ENCODE measurements at places on chromosomes 16 and 17.
A peak's percentile ranks its signal among the peaks of the same experiment; 100 is the strongest.

- no peak for DNase-seq
These were observed 616 bp downstream of the ACTG1 start for GRCh38 chr17:81511804-81512561.

GRCh38 chr16:67435758-67436164 lies 4.8 kb downstream of the HSD11B2 start:
- DNase-seq, result no peak

DNA sequence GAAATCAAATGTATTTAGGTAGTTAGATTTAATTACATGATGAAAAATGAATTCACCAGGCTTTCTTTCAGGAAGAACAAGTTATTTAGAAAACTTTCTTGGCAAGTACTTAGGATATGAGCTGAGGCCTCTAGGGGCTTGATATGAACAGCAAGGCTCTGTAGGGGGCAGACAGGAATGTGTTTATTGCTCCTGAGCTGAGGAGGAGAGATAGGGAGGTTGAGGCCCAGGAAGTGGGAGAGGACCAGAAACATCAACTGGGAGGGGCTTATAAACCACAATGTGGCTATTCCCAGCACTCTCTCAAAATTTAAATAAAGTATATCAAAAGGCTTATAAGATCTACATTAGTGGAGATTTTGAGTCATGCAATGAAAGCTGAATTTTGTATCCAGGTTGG lies 154.0 kb upstream of the MAF start:
- DNase-seq, result no peak

- no peak for DNase-seq
These were observed 46.1 kb downstream of the DCUN1D3 start for GRCh38 chr16:20853981-20854620.

DNA sequence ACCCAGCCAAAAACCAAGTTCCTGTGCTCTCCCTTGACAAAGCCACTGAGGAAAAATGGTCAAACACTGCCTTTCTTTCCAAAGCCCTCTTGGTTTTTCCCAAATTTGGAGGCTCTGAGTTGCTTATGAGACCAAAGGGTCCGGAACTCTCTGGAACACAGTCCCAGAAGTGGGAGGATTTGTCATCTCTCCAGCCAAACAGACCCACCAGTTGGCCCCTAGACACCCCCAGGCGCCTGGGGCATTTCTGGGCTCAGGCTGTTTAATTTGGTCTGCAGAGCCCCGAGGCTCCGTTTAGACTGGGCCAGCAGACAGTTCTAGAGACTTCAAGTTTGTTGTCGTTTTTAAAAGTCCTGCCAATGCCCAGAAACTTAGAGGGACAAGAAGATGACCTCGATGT lies 239.1 kb downstream of the SEC14L1 start:
- DNase-seq, result no peak

- no peak for DNase-seq
These were observed 684 bp upstream of the RSAD1 start for GRCh38 chr17:50477976-50478375.

- DNase-seq, result no peak
These were observed 225.7 kb downstream of the XYLT1 start for GRCh38 chr16:17244872-17245551.

GRCh38 chr17:35129154-35129972 lies 7.9 kb downstream of the FNDC8 start:
- no peak for DNase-seq

DNA sequence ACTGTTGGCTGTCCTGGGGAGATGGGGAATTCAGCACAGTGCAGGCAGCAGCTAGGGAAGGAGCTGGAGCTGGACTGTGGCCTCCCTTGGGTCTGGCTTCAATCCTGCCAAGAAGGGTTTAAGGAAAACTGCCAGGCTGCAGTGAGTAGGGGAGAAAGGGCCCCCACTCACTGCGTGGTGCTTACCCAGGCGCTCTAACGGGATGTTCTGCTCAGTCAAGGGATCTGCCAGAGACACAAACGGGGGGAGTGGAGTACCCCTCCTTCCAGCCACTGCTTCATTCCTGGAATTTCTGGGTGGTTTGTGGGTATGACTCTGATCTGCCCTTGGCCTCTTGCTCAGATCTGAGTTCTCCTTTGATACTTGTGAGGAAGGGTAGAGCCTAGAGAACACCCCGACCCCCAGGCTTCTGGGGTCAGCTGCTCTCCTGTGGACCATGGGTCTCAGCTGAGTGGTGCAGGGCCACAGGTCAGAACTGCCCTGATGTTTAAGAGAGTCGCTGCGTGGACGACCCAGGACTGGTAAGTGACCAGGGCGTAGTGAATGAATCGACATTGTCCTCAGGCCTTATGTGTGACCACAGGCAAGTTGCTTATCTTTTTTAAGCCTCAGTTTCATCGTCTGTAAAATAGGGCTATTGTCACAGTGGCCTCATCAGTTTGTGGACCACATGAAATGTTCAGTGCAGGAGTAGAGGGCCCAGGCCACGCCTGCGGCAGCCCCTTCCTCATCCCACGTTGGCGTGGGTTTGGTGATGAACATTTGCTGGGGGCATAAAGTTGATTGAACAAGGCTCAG lies 9.6 kb downstream of the CRISPLD2 start:
- DNase-seq, result no peak

DNA sequence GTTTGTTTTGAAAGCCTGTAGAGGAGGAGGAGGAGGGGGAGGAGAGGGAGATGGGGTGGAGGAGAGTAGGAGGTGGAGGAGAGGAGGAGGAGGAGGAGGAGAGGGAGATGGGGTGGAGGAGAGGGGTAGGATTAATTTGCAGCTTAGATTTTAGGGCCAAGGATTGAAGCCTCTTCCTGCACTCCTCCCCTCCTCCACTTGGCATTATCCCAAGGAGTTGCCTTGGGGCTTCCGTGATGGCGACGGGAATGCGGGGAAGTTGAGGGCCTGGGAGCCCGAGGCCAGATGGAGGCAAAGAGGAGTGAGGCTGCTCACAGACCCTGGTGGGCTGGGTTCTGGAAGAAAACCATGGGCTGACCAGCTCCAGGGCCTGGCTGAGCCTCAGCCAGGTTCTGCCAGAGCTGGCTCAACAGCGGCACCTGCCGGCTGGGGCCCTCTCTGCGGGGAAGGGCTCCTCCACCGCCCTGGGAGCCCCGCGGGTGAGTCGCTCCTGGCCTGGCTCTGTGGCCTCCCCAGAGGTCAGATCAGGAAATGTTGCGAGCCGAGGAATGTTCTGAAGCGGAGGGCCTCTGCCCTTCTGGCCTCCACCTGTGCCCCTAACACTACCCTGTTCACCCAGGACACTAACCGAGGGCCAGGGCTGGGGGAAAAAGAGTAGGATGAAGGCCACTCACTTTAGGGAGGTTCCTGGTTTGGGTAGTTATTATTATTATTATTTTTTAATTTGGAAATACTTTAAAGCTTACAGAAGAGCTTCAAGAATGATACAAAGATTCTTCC lies 23.9 kb upstream of the FMNL1 start:
- peak; percentile 78 for DNase-seq

DNA sequence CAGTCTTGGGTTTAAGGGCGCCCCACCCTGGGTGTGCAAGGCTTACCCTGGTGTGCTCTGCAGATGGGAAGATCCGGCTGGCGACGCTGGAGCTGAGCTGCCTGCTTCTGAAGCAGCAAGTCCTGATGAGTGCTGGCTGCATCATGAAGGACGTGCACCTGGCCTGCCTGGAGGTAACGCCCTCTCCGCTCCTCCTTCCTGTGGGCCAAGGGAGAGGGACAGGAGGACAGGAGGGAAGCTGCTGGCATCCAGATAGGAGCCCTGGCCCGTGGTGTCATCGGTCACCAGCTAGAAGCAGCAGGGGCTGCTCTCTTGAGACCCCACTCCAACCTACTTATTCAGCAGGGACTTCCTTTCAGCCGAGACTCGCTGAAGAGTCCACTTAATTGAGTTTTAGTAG lies 97.8 kb downstream of the CLEC16A start:
- DNase-seq, result no peak

DNA sequence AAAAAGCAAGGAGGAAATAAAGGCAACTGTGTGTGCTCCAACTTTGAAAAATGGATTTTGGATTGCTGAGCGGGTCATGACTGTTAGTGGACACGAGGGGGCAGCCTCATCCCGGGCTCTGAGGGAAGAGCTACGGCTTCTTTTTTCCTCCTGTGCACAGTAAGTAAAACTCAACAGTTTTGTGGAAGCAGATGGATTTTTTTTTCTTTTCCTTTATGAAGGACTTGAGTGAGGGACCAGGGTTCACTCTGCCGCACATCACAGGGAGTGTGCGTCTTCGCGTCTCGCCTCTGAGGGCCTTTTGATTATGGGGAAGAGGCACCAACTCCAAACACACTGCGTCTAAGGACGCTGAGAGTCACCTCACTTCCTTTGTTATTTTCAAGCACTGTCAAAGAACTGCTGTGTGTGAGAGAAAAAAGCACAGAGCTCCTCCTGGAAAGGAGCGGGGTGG lies 80.3 kb upstream of the GOT2 start:
- no peak for DNase-seq

DNA sequence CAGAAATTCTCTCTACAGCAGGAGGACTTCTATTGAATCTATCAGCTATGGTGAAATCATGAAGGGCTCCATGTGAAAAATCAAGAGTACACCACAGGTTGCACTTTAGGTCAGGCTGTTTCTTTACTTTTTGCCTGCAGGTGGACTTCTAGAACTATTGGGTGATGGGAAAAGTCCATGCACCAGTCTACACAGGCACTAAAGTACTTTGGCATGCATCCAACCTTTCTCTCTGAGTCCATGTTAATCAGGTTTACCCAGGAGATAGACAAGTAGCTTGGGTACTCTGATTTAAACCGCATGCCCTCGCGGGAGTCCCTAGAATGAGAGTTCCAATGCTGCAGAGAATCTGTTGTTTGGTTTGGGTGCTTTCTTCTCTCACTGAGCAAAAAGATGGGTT lies 9.1 kb upstream of the ANKFN1 start:
- DNase-seq, result no peak

DNA sequence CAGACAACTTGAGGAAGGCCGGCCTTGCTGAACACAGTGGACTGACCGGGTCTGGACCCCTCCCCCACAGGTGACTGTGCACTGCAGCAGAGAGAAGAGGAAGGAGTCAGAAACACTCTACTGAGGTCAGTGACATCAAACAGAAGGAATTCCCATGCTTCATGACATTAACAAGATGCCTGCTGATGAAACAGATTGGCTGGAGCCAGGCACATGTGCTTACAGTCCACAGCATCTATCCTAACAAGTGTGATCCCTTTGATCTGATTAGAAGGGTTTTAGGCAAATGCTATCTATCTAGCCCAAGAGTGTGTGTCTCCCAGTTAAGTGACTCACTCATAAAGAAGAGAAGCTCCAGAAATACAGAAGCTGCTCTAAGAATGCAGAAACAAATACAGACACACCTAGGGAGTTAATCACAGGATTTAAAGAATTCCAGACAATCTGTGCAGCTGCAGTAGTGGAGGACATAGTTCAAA lies 90.2 kb downstream of the SYCE1L start:
- DNase-seq, result no peak

DNA sequence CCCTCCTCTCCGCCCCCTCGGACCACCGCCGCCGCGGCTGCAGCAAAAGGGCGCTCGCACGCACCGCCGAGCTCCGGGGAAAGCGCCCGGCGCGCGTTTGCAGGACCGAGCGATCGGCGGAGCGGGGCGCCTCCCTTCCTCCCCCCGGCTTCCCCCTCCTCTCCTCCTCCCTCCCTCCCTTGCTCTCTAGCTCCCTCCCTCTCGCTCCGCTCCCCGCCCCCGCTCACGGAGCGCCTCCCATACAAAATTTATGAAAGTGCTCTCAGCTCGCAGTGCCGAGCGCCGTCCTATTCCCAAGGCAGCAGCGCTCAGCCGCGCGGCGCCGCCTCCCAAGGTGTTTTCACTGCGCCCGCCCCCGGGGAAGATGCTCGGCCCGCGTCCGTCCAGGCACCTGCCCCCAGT lies at the start of gene RTN4RL1:
Gene RTN4RL1, minus strand, starts transcription at position 115 of the 402 bp plus-strand sequence. CDS start 469 bp downstream, outside the sequence.
- peak; percentile 73 for DNase-seq

- DNase-seq, result no peak
These were observed 44.0 kb downstream of the SDK2 start for GRCh38 chr17:73600103-73600871.

GRCh38 chr16:53092284-53092683 lies 37.5 kb downstream of the CHD9 start:
- no peak for DNase-seq

- no peak for DNase-seq
These were observed 91.3 kb downstream of the KATNIP start for GRCh38 chr16:27641260-27641659.

DNA sequence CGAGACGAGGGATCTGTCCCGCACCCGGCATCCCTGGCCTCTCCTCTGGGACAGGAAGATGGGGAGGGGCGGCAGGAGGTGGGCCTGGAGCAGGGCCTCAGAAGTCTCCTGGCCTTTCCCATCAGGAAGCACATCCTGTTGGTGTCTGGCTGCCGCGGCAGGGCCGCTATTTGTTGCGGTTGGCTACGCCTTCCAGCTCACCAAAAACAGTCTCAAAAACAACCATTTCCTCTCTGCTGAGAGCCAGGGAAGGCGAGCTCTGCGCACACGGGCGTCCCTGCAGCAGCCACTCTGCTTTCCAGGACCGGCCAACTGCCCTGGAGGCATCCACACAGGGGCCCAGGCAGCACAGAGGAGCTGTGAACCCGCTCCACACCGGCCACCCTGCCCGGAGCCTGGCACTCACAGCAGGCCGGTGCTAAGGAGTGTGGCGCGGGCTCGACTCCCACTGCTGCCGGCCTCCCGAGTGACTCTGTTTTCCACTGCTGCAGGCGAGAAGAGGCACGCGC lies at the start of gene TMEM204:
Gene TMEM204, plus strand, starts transcription at position 224 of the 509 bp plus-strand sequence. CDS start 610 bp downstream, outside the sequence.
- no peak for DNase-seq

DNA sequence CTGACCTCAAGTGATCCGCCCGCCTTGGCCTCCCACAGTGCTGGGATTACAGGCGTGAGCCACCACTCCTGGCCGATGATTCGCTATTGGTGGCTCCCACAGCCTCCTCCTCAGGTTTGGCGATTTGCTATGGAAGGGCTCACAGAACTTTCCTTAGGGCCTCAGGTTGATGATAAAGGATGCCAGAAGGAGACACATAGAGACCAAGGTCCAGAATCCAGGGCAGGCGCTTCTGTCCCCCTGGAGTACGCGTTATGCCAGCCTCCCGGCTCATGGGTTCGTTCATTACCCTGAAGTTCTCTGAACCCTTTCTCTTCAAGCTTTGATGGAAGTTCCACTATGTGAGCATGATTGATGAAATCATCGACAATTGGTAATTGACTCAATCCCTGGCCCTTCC lies 19.9 kb downstream of the LGALS3BP start:
- no peak for DNase-seq

DNA sequence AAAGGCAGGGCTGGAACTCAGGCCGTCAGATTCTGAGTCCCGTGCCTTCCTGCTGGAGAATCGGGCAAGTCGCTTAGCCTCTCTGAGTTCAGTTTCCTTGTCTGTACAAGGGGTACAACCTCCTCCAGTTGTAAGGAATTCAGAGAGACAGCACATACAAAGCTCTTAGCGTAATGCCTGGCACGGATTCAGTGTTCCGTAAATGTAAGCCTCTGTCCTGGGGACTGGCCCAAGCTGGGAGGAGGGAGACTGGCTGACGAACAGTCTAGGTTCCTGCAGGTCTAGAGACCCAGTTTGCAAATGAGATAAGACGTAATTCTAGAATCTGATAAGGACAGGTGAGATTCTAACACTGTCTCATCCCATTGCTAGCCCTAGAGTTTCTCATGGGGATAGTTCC lies 9.9 kb downstream of the METTL22 start:
- DNase-seq, result no peak

GRCh38 chr17:40633871-40634270 lies 13.7 kb downstream of the SMARCE1 start:
- DNase-seq, result no peak

- DNase-seq, result no peak
These were observed 8.2 kb downstream of the NPTX1 start for GRCh38 chr17:80468242-80468641.

- peak; percentile 91 for DNase-seq
These were observed at the start of gene DCXR for GRCh38 chr17:82037092-82037888. DCXR (minus strand) TSS chr17:82037697; CDS start chr17:82037682, 15 bp downstream.
